Fibroblast of lung (primary cell): ENCODE measurements at places on chromosomes 1 and 21. TPM values are rescaled to one million over a fixed set of nuclear protein-coding genes. Genes with fewer than 3 reads are reported as not detected.
A peak's percentile ranks its signal among the peaks of the same experiment; 100 is the strongest.

SLC35D1 gene
- total RNA-seq: 16.2 and 20.3 TPM in 2 replicates

FAM72B gene
- 0.51 and 2.3 TPM in 2 replicates for total RNA-seq

CFAP74 gene
- 0.26 TPM in 1 of 2 replicates, not detected in the other for total RNA-seq

GFI1 gene
- under 0.01 TPM in 1 of 2 replicates, not detected in the other for total RNA-seq

ETV3L gene
- total RNA-seq: not detected in 2 replicates

SLC25A34 gene
- total RNA-seq: 0.77 and 0.83 TPM in 2 replicates

CELA2B gene
- total RNA-seq: not detected in 2 replicates

NHLH2 gene
- total RNA-seq: not detected in 2 replicates

CD247 gene
- not detected in 2 replicates for total RNA-seq

DENND2D gene
- total RNA-seq: 15.7 and 19.5 TPM in 2 replicates

DNA sequence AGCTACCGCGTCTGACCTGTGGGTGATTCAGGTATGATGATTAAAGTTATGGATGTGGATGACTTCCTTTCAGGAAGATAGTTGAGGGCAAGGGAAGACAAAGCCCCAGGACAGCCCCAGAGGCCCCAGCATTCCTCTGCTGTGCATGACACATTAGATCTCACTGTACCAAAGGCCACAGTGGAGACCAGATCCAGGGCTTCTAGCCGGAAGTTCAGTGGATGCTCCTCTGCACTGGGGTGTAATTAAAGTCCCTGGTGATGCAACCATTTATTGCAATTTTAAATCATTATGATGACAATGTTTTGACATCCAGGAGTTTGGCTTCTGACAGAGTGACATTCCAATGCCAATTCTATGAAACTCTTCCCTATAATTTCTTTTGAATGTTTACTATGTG lies 5.0 kb downstream of the C4BPA start:
- no peaks in the 10 kb centered on the region for H3K36me3 ChIP-seq
- no peak overlapping the region for H3K4me3 ChIP-seq
- no peaks in the 10 kb centered on the region for H3K4me1 ChIP-seq
- H3K27me3 ChIP-seq: no peaks in the 10 kb centered on the region
- DNase-seq: no peak

DNA sequence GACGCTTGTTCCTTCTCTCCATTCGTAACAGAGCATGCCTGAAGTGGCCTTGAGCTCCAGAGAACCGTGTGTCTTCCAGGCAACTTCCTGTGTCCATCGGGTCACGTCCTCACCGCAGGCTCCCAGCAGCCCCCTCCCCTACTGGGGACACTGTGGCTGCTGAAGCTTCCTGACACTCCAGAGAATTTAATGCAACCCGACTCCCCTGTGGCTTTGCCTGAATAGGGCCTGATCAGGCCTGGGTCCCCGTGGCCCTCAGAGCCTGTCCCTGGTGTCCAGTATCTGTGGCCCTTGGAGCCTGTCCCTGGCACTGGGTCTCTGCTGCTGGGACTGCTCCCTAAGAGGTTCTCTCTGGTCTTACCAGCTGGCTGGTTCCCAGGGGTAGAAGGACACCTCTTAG lies 219.7 kb upstream of the VAMP3 start:
- H3K4me1 ChIP-seq: no peaks in the 10 kb centered on the region
- H3K27ac ChIP-seq: no peak overlapping the region
- H3K36me3 ChIP-seq: no peaks in the 10 kb centered on the region

DNA sequence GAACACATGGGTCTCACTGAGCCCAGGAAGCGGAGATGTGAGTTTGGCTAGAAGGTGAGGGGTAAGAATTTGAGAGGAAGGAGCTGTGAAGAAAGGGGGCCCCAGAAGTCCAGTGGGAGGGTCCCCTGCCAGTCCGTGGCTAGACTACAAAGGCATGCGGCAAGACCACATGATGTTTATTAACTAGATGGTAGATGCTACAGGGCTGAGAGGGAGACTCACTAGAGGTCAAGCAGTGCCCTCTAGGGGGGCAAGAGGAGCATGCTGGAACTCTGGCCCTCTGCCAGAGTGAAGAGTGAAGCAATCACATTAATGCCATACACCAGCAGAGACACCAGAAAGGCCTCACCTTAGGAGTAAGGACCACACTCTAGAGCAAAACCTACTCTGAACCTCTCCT lies 12.2 kb downstream of the KIAA0319L start:
- H3K36me3 ChIP-seq: no peaks in the 10 kb centered on the region
- H3K27me3 ChIP-seq: no peaks in the 10 kb centered on the region
- H3K4me3 ChIP-seq: no peak overlapping the region
- DNase-seq: no peak

GRCh38 chr1:92886886-92887419 lies 55.1 kb downstream of the RPL5 start:
- no peaks in the 10 kb centered on the region for H3K27me3 ChIP-seq
- no peaks in the 10 kb centered on the region for H3K36me3 ChIP-seq
- H3K4me1 ChIP-seq: no peaks in the 10 kb centered on the region
- no peak overlapping the region for H3K4me3 ChIP-seq
- no peak for DNase-seq

- no peaks in the 10 kb centered on the region for H3K27me3 ChIP-seq
- peak overlapping the region; percentile 89 for H3K27ac ChIP-seq
- H3K4me3 ChIP-seq: no peak overlapping the region
- H3K36me3 ChIP-seq: peaks cover 4% of the 10 kb centered on the region
- peaks cover 42% of the 10 kb centered on the region for H3K4me1 ChIP-seq
These were observed 35.7 kb downstream of the ATP2B4 start for GRCh38 chr1:203662360-203662759.

DNA sequence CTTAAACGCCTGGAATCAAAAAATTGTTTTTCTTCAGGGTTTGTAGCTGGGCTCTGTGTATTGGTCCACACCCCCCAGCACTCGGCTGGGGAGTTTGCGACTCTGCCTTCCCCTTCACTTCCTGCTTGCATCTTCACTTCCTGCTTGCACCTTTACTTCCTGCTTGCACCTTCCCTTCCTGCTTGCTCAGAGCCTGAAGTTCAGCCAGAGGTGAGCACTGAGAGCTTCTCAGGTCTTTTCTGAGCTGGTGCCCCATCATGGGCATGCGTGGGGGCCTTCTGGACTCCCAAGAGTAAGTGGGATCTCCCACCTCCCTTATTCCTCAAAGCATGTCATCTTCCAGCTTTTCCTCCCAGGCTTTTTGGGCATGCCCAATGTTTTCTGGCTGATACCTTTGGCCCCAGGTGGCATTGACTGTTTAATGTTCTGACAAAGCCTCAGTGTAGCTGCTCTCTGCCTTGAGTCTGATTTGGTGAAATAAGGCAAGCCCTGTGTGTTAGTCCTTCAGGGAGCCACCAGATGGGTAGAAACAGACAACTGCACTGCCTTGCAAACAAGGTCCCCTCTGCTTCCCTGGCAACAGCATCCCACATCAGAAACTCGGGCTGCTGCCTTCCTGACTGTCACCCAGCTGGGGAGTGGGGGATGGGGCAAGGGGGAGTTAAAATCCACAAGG lies 3.5 kb downstream of the KRTAP10-2 start:
- H3K36me3 ChIP-seq: no peaks in the 10 kb centered on the region
- no peak overlapping the region for H3K27ac ChIP-seq
- no peaks in the 10 kb centered on the region for H3K4me1 ChIP-seq
- no peak overlapping the region for H3K4me3 ChIP-seq
- no peaks in the 10 kb centered on the region for H3K27me3 ChIP-seq

GRCh38 chr1:159944623-159945455 lies 574 bp downstream of the IGSF9 start:
- DNase-seq: no peak
- H3K27ac ChIP-seq: no peak overlapping the region
- H3K4me3 ChIP-seq: peak overlapping the region; percentile 46
- H3K36me3 ChIP-seq: no peaks in the 10 kb centered on the region
- H3K27me3 ChIP-seq: peaks cover 36% of the 10 kb centered on the region

DNA sequence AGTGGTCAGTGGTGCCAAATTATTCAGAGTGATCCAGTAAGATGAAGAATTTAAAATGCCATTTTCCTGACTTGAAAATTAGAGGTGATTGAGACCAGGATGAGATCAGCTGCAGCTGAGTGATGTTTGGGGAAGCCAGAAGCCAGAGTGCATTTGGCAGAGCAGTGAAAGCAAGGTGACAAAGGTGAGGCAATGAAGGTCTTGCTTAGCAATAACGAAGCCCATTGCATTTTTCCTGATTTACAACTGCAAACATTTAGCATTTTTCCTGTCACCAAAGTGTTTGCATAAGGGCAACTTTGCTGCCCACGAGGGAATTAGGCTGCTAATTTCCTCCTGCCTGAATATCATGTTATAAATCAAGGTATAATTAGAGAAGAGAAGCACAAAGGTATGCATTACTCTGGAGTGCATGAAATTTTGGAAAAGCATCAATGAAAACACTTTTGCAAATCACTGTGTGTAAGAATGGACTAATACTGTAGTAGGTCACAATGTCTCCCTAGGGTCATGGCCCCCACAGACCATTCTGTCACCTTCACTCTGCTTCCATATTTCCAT lies 188.2 kb upstream of the LYPLAL1 start:
- H3K4me1 ChIP-seq: no peaks in the 10 kb centered on the region
- no peak for DNase-seq
- H3K36me3 ChIP-seq: no peaks in the 10 kb centered on the region
- H3K27ac ChIP-seq: no peak overlapping the region
- no peak overlapping the region for H3K4me3 ChIP-seq
- no peaks in the 10 kb centered on the region for H3K27me3 ChIP-seq

GRCh38 chr1:222798116-222798515 lies 16.7 kb upstream of the DISP1 start:
- DNase-seq: peak; percentile 75
- no peak overlapping the region for H3K4me3 ChIP-seq
- no peaks in the 10 kb centered on the region for H3K36me3 ChIP-seq
- H3K4me1 ChIP-seq: no peaks in the 10 kb centered on the region

GRCh38 chr1:117565076-117565556 lies 40.7 kb upstream of the TENT5C start:
- no peak overlapping the region for H3K27ac ChIP-seq
- H3K4me3 ChIP-seq: no peak overlapping the region
- no peaks in the 10 kb centered on the region for H3K36me3 ChIP-seq
- H3K27me3 ChIP-seq: peaks cover 19% of the 10 kb centered on the region
- no peak for DNase-seq

DNA sequence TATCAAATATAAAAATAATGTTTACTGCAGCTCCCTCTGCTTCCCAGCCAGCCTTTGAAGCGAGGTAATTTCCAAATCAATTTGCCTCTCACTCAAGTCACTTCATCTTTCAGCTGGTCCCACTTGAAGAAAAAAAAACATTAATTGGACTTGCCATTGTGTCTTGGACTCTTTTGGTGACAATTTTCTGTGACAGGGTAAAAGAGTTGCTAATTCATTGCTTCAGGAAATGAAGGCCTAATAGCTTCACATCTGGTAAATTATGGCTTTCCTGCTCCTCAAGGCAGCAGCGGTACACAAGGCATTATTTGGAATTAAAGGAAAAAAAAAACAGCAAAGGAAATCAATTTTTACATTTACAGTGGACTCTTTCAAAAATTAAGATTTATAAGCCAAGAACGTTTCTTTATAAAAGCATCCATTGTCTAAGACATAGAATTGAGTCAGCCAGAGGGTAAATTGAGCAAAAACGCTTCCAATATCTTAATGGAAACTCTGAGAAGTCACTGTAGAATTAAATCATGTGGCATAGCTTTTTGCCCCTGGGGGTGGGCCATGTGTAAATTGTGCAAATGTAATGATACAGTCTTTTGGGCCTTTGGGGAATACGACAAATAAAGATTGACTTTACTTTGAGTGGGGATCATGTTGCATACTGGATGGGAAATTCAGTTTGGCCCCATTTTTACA lies 102.5 kb downstream of the LYPLAL1 start:
- no peak for DNase-seq
- H3K4me1 ChIP-seq: peaks cover 5% of the 10 kb centered on the region
- H3K36me3 ChIP-seq: no peaks in the 10 kb centered on the region
- no peaks in the 10 kb centered on the region for H3K27me3 ChIP-seq

- H3K4me3 ChIP-seq: no peak overlapping the region
- no peaks in the 10 kb centered on the region for H3K4me1 ChIP-seq
- H3K36me3 ChIP-seq: no peaks in the 10 kb centered on the region
These were observed 53.1 kb downstream of the SLC9C2 start for GRCh38 chr1:173549813-173550212.

DNA sequence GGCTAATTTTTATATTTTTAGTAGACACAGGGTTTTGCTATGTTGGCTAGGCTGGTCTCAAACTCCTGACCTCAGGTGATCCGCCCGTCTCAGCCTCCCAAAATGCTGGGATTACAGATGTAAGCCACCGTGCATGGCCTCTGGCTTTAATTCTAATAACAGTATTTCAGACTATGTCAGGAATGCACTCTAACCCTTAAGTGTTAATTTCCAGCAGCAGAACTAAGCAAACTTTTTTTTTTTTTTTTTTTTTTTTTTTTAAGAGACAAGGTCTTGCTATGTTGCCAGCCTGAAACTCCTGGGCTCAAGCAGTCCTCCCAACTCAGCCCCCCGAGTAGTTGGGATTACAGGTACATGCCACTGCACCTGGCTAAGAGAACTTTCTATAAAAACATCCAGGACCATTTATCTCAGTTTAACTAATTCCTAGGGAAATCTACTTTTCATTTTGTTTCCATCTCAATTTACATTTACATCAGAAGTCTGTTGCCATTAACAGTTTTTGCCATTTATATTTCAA lies 6.5 kb downstream of the DCAF8 start:
- DNase-seq: no peak
- H3K4me1 ChIP-seq: peaks cover 6% of the 10 kb centered on the region
- H3K4me3 ChIP-seq: no peak overlapping the region
- no peaks in the 10 kb centered on the region for H3K27me3 ChIP-seq

DNA sequence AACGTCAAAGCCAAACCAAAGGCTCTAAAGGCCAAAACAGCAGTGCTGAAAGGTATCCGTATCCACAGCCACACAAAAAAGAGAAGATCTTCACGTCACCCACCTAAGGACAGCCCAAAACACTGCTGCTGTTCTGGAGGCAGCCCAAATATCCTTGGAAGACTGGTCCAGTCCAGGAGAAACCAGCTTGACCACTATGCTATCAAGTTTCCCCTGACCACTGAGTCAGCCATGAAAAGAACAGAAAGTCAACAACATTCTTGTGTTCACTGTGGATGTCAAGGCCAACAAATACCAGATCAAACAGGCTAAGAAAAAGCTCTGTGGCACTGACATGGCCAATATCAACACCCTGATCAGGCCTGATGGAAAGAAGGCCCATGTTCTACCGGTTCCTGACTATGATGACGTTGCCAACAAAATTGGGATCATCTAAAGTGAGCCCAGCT lies 32.1 kb downstream of the ARID4B start:
- no peak overlapping the region for H3K4me3 ChIP-seq
- no peaks in the 10 kb centered on the region for H3K4me1 ChIP-seq
- peak; percentile 45 for DNase-seq
- H3K27me3 ChIP-seq: no peaks in the 10 kb centered on the region
- peak overlapping the region; percentile 20 for H3K27ac ChIP-seq

DNA sequence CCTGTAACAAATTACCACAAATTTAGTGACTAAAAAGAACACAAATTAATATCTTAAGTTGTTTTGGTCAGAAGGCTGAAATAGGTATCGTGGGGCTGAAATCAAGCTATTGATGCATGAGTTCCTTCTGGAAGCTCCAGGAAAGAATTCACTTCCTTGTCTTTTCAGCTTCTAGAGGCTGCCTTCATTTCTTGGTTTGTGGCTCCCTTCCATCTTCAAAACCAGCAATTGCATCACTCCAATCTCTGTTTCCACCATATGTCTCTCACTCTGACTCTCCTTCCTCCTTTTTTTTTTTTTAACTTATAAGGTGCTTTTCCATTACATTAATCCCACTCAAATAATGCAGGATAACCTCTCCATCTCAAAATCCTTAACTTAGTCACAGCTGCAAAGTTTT lies 78.4 kb downstream of the OLFM3 start:
- H3K4me1 ChIP-seq: no peaks in the 10 kb centered on the region
- DNase-seq: no peak
- H3K4me3 ChIP-seq: no peak overlapping the region
- H3K36me3 ChIP-seq: no peaks in the 10 kb centered on the region
- H3K27ac ChIP-seq: no peak overlapping the region
